Epithelial cell of proximal tubule (primary cell): ENCODE measurements at places on chromosomes 12 and 14.
A peak's percentile ranks its signal among the peaks of the same experiment; 100 is the strongest.

- DNase-seq = no peak
Measured at GRCh38 chr12:132210223-132211055, 66.2 kb downstream of the NOC4L start.

DNA sequence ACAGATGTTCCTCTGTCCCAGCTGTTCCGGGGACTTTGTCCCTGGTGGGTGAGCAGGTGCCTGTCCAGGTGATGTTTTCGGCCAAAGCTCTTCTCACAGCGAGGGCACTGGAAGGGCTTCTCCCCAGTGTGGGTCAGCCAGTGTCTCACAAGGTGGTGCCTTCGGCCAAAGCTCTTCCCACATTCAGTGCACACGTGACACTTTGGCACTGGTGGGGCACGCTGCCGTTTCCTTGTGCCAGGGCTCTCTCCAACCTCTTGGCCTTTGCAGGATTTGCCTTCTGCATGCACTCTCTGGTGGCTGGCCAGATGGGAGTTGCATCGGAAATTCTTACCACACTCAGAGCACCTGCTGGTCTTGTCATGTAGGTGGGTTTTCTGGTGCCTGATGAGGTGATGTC, 7.7 kb downstream of the ZNF641 start:
- no peak for DNase-seq

DNA sequence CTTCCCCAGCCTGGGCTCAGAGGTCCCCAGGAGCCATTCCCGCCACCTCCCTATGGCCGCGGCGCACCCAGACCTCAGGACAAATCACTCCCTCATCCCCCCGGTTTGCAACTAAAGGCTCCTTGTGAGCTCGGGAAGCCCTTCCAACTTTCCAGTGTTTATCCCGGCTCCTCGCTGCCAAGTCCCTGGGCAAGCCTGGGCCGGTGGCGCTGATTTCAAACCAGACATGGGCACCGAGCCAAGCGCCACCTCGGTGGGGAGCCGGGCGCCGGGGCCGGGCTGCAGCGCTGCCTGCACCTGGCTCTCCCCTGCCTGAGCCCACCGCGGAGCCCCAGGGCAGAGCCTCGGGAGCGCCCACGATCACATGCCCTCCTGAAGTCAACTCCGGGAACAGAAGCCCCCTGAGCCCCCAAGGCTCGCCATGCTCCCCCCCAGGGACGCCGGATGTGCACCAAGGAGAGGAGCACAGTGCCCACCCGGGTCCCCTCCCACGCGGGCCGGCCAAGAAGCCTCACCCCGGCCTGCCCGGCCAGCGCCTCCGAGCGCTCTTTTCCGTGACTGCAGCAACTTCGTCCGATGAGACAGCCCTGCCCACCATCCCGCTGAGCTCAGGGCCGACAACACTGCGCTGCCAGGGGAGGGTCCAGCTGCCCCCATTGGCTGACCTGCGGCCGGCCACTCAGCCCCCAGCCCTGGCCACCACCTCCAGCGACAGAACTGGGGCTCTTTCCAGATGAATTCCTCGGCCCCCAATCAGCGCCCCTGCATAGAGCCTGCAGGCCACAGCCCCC, 50.0 kb downstream of the NCOR2 start:
- no peak for DNase-seq

DNA sequence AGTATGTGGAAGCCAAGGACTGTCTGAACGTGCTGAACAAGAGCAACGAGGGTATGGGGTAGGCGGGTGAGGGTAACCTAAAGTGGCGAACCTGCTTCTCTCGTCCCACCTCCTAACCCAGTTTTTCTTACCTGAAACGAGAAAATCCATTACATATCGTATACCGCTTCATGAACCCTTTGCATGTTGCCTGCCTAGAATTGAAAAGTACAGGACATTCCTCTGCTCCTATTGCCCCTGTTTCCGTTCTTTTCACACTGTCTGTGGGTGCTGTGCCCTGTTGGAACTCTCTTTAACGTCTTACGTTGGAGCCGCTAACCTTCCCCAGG, 513 bp downstream of the PFDN5 start:
- no peak for DNase-seq

DNA sequence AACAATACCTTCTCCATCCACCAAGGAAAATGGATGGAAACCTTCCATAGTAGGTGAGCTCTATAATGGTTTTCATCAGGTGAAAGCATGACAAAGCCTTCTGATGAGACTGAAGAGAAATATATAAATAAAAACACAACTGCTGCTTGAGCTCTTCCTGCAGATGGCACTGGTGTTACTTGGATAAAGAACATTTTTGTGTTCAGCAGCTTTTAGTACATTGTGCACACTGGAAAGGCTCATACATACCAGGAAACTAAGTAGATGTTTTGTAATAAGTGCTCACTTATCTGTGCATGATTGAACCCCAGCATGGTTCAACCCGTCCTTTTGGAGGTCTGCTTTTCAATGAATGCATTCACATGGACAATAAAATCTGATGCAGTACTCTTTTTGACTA, 357.3 kb upstream of the MIS18BP1 start:
- peak; percentile 15 for DNase-seq

- DNase-seq = no peak
Measured at GRCh38 chr12:112283546-112283945, 98.7 kb downstream of the HECTD4 start.

GRCh38 chr12:24625103-24625502, 323.8 kb downstream of the BCAT1 start:
- DNase-seq = no peak

DNA sequence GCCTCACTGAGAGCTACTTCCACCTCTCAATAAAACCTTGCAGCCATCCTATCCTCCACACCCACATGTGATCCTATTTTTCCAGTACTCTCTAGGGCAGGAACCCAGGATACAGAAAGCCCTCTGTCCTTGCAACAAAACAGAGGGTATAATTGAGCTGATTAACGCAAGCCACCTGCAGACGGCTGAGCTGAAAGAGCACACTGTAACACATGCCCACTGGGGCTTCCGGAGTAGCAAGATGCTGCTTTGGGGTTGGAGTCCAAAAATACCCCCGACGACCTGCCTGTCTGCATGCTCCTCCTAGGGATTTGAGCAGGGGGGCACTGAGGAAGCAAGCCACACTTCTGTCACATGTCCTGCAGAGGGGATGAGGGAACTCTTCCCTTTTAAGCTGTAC, 401.1 kb upstream of the FOXG1 start:
- DNase-seq = no peak
